Stimulated activated CD4-positive, alpha-beta T cell treated with anti-CD3 and anti-CD28 coated beads, Interleukin-1b, Interleukin-23, amount 100 ng/mL, for 1 hour (primary cell): ENCODE measurements at places on chromosomes 2 and 18.

GRCh38 chr18:14074187-14074586 is 58.0 kb downstream of the ZNF519 start:
- no peak for DNase-seq

GRCh38 chr2:237663517-237664110 is 36.2 kb downstream of the LRRFIP1 start:
- no peak for DNase-seq

- no peak for DNase-seq
These were observed 13.4 kb upstream of the LAPTM4A start for GRCh38 chr2:20064841-20065240.

DNA sequence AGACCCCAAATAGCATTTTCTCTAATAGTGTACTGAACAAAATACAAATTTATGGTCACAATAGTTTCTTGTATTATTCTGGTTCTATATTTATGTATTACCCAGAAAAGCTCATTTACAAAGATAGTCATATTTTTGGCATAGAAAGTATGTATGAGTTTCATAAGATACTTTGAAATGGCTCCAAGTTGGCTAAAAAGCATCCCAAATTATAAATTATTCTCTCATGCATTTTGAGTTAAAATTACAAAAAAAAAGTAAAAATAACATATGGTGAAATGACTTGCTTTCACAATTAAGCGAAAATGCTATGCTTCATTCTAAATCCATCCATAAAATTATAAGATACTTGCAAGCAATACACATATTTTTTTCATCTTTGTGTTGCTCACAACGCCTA is 530.7 kb downstream of the ZNF804A start:
- no peak for DNase-seq

DNA sequence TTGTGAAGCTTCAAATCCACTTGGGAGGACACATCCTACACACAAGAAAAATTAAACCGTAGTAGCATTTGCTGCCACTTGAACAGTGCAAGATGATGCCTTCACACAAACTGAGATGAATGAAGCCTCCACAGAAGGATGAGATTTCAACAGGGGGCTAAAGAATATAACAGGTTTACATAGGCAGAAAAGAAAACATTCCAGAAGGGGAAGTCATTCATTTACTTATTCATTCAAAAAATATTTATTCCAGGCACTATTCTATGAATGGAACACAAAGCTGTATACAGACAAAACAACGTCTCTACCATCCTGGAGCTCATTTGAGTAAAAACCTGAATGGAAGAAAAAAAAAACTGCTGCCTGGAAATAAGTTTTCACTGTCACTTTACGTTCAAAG is 170.5 kb downstream of the CDH20 start:
- DNase-seq = no peak

- no peak for DNase-seq
These were observed 174.4 kb downstream of the RPIA start for GRCh38 chr2:88865801-88866371.

- no peak for DNase-seq
These were observed 852.6 kb downstream of the DPP10 start for GRCh38 chr2:115294999-115295398.

- DNase-seq = no peak
These were observed 30.3 kb upstream of the TAF1B start for GRCh38 chr2:9812945-9813311.

GRCh38 chr18:72648079-72648478 is 103.9 kb upstream of the CBLN2 start:
- no peak for DNase-seq

DNA sequence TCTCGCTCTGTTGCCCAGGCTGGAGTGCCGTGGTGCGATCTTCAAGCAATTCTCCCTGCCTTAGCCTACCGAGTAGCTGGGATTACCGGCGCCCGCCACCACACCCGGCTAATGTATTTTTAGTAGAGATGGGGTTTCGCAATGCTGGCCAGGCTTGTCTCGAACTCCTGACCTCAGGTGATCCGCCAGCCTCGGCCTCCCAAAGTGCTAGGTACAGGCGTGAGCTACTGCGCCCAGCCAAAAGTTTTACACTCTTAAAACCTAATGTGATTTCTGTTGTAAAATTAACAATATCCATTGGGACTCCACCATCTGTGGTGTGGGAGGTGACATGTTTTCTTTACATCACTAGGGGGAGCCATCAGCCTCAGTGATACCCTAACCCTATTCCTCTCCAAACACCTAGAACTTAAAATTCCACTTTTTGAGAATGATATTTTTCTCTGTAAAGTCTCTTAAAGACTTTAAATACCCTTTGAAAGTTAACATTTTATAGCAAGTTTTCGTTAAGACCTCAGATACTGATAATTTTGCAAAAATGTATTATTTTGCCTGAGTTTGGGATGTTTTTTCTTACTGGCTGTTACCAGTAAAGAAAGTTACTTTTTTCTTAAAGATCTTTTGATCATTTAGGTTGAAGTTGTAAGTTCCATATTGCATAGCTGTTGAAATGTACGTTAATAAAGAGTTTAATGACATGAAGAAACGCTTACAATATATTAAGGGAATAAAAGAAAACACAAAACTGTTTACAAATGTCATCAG is 11.6 kb upstream of the EIF2AK2 start:
- DNase-seq = no peak

GRCh38 chr18:9067823-9068222 is 34.7 kb upstream of the NDUFV2 start:
- DNase-seq = no peak

DNA sequence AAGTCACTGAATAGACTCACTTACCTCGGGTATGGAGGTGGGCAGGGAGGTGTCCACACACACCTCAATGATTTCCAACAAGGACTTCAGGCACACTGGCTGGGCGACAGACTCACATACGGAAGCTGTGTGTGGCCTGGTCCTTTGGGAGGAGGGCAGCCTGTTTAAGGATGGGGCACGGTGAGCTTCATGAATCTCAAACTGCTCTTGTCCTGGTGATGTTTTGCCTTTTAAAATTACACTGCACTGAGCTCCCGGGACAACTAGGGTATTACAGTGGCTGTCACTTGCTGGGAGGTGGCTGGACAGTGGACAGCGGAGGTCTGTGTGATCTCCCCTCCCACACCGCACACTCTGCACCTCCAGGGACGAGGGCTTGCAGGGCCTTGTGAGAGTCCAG is 211.6 kb downstream of the SNTG2 start:
- no peak for DNase-seq

DNA sequence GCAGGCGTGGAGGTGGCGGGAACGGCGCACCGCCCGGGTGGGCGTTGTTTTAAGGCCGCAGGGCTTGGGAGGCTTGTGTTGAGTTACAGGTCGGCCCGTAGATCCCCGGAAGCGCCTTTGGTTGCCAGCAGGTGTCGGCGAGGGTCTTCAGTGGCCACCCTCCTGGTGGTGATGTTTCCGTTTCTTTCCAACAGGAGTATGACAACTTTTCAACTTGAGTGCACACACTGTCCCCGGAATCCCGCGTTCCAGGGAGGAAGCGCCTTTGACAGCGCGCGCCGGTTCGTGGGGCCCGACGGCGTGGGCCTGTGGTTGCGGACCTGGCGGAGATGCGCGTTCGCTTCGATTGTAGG is 1.0 kb upstream of the HDAC4 start:
- no peak for DNase-seq

GRCh38 chr18:73719611-73720010 is 428.0 kb downstream of the FBXO15 start:
- no peak for DNase-seq

DNA sequence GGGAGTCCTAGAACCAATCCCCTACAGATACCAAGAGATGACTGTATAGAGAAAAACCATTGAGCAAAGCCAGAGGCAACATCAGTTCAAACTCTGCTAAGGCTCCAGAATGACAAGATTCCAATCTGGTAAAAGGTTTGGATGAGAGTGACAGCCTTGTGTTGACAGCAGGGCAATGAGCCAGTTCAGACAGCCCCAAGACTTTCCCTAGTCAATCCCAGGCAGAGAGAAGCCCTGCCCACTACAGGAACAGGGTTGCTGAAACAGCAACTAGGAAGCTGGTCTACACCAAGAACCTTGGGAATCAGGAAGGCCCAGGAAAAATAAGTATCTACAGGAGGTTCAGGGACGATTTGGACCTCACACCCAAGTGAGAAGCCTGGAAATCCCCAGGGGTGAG is 3.3 kb downstream of the PSTPIP2 start:
- DNase-seq = no peak

DNA sequence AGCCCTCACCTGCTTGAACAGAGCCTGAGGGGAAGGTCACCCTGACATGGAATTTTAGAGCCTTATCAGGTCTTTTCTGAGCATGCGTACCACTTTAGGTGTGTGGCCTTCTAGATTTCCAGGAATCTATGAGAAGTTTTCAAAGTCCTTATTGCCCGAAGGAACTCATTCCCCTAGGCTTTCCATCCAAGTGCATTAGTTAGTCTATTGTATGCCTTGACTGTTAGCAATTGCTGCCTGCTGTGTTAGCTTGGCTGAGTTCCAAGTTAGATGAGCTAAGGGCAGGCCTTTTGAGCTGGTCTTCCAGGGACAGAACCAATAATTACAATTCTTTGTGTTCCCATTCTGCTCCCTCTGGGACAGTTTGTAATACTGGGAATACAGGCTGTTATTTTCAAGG is 30.8 kb upstream of the PUM2 start:
- no peak for DNase-seq

GRCh38 chr2:194304191-194304590 is 1352.8 kb upstream of the SLC39A10 start:
- no peak for DNase-seq

GRCh38 chr18:9987931-9988330 is 74.1 kb downstream of the VAPA start:
- no peak for DNase-seq

- DNase-seq = no peak
These were observed 164.9 kb upstream of the AGAP1 start for GRCh38 chr2:235328991-235329390.

DNA sequence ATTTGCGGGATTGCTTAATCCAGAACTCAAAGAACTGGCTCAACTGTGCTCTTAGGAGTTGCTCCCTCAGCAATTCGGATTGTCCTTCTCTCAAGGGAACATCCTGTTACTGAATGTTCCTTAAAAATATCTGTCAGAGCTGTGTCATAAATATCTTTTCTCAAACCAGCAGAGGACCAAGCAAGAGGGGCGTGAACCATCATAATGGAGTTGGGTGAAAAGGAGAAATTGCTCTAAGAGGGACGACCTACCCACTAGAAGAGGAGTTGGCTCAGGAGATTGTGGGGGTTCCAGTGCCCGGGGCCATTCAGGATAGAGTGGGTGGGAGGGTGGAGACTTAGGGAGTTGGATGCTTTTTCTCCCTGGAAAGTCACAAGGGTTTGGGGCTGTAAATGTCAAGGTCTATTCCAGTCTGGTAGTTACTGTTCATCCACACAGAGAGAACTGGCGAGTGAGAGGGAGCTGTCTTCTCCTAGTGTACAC is 59.5 kb downstream of the MERTK start:
- DNase-seq = no peak

DNA sequence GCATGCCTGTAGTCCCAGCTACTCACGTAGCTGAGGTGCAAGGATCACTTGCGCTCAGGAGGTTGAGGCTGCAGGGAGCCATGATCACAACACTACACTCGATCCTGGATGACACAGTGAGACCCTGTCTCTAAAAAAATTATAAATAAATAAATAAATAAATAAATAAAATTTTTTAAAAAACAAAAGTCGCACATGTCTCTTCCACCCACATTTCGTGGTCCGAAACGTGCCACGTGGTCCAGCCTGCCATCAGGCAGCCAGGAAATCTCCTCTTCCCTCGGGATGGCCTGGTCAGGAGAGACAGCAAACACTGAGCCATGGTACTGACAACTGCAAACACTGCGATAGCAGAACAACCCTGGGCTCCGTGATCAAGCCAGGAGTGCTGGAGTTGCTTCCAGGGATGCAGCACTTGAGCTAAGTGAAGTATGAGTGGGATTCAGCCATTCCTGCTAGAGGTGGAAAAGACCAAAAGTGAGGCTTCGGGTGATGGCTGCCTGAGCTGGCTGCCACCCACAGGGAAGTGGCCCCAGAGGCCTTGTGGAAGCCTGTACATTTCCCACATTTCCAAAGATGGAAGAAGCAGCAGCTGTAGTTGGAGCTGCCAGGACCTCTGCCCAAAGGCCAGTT is 193.1 kb downstream of the SMAD2 start:
- DNase-seq = no peak

DNA sequence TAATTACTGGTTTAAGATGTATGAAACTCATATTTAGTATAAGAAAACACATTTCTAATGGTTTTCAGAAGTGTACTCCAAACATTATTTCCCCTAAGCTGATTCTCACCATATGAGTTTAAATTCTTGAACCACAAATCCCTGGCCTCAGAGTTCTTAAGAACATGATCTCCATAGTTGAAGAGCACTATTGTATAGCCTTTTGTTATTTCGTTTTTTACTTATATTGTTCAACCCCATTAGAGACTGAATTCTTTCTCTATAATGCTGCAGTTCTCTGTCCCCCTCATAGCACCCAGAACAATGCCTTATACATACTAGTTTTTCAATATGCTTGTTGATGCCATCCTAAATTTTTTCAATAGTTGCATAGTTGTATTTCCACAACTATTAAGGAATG is 85.5 kb upstream of the TMEM17 start:
- no peak for DNase-seq

GRCh38 chr2:121976926-121977325 is 221.5 kb downstream of the TSN start:
- no peak for DNase-seq

DNA sequence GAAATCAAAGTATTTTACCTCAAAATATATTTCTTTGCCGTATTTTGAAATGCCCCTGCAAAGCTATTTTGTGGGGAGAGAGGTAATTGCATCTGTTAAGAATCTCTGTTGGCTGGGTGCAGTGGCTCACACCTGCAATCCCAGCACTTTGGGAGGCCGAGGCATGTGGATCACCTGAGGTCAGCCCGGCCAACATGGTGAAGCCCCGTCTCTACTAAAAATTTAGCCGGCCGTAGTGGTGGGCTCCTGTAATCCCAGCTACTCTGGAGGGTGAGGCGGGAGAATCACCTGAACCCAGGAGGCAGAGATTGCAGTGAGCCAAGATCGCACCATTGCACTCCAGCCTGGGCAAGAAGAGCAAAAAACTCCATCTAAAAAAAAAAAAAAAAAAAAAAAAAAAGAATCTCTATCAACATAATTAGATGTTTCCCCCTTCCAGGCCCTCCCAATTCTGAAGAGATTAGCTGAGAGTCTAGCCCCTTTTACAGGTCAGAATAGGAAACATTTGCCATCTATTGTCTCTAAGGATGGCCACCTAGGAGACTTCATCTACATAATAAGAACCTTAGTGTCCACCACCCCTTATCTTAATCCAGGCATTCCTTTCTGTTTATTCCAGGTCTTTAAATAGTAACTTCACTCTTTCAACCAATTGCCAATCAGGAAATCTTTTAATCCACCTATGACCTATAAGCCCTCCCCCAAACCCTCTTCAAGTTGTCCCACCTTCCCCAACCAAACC is 3.5 kb upstream of the TRAPPC8 start:
- DNase-seq = no peak

GRCh38 chr2:144249035-144249637 is 270.8 kb downstream of the ZEB2 start:
- DNase-seq = no peak
